ENCODE measurements at places on chromosomes 3 and 15.

- DNase-seq, result peak; percentile 58
Observed at GRCh38 chr15:31342781-31343626, 16.4 kb downstream of the KLF13 start.

- no peak for DNase-seq
Observed at GRCh38 chr15:29838352-29839010, 16.2 kb upstream of the TJP1 start.

DNA sequence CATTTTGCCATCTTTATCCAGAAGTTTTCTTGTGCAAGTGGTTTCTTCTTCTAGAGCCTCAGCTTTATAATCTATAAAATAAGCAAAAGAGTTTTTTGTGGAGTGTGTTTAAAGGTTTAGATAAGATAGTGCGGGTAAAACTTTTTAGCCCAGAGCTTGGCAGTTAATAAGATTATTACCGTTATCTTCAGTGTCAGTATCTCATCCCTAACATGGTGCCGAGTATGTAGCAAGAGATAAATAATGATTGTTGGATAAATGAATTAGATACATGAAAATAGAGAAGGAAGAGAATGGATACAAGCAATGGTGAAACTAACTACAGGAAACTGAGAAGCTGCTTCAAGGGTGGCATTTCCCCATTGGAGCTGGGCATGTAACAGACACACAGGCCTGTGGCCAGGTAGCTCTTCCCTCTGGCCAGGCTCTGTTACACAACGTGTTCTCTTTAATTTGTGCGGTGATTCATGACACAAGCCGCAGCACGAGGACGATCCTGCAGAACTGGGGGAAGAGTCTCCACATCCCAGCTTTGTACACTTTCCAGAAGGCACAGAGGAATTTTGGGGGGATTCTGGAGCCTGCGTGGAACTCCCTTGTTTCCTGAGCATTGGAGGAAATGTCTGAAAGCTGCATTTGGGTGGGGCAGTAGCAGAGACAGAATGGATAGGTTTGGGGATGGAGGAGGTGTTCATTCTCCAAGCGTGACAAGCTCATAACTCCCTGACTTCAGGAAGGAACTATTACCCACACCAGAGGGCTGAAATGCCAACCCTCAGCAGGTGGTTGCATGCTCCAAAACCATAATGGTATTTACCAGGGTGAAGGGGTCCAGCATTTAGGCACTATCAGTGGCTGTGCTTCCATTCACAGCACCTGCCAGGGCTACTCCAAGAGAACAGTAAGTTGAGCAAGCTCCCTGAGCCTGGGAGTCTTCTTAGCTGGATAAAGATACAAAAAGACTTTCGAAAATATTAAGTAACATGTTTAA is 14.2 kb upstream of the ST6GAL1 start:
- DNase-seq, result no peak

DNA sequence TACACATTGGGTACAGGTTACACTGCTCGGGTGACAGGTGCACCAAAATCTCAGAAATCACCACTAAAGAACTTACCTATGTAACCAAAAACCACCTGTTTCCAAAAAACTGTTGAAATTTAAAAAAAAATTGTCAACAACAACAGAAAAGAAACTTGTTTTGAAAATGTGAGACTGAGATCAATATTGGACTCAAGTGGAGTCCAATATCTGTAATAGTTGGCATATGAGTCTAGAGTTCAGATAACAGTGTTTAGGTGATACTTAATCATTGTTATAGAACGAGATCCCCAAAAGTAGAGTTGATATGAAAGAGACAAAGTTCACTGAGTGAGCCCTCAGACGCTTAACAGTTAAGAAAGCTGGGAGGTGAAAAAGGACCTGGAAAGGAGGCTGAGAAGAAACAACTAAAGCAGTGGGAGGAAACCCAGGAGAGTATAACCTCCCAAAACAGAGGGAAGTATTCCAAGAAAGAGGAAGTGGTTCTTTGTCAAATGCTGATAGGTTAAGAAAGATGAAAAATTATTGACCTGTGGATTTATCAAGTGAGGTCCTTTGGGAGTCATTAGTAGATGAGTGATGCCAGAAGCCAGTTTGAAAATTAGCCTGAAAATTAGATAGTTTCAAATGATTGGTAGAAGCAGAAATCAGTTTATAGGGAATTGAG is 388.6 kb upstream of the DPH6 start:
- DNase-seq, result no peak

- DNase-seq, result no peak
Observed at GRCh38 chr15:72502220-72502809, 28.2 kb downstream of the ARIH1 start.

DNA sequence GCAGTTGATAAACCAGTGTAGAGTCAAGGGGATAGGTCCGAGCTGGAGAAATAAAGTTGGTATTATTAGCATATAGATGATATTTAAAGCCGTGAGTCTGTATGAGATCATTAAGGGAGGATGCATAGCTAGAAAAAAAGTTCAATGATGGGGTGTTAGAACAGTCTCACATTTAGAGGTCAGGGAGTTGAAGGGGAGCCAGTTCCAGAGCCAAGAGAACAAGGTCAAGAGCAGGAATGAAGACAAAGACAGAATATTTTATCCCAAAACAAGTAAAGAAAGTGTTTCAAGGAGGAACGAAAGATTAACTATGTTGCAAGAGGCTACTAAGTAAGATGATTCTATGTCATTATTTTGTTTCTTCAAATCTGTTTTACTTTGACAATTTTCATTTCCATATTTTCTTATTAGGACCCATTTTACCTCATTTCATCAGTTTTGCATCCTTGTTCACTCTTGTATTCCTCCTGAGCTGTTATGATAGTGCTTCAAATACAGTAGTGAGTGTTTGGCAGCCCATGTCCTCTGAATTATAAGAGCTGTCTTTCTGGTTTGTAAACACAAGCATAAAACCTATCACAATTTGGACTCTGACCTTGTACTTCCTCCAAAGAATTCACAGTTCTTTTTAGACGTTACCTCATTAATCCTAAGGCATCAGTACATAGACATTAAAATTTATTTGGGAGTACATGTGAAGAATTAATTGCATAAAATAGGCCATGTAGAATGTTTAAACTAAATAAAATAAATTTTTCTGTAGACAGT is 695.7 kb upstream of the NECTIN3 start:
- no peak for DNase-seq

GRCh38 chr3:88589138-88589537 is 439.4 kb downstream of the C3orf38 start:
- no peak for DNase-seq

GRCh38 chr15:40149339-40149738 is 11.5 kb upstream of the BUB1B start:
- DNase-seq, result no peak

DNA sequence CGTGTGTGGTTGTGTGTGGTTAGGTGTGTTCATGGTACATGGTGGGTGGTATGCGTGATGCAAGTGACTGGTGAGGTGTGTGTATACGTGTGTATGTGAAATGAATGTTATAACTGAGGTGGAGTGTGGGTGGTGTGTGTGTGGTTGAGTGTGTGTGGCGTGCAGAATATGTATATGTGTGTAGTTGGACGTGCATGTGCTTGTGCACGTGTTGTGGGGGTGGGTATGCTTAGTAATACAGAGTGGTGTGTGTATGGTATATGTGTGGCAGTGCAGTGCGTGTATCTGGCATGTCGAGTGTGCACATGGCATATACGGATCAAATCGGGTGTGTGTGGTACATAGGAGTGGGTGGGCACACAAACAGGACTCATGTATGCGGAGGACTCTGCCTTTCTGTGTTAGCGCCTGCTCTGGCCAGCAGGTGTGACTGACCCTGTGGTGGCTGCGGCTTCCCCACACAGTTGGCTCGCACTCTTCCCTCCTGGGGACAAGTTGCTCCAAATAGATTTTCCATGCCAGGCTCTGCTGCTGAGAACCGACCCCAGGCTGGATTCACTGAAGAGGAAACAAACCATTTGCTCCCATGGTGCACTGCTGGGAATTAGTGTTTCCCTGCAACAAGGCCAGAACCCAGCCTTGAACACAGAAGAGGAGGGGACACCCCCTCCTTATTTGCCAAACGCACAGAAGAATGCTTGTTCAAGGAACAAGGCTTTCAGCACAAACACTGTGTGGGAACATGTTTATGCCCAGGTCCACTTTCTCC is 1.2 kb upstream of the C3orf70 start:
- DNase-seq, result peak; percentile 49

GRCh38 chr3:10004506-10004905 is 17.9 kb upstream of the EMC3 start:
- DNase-seq, result no peak

- no peak for DNase-seq
Observed at GRCh38 chr15:51688863-51689262, 7.6 kb downstream of the SCG3 start.

DNA sequence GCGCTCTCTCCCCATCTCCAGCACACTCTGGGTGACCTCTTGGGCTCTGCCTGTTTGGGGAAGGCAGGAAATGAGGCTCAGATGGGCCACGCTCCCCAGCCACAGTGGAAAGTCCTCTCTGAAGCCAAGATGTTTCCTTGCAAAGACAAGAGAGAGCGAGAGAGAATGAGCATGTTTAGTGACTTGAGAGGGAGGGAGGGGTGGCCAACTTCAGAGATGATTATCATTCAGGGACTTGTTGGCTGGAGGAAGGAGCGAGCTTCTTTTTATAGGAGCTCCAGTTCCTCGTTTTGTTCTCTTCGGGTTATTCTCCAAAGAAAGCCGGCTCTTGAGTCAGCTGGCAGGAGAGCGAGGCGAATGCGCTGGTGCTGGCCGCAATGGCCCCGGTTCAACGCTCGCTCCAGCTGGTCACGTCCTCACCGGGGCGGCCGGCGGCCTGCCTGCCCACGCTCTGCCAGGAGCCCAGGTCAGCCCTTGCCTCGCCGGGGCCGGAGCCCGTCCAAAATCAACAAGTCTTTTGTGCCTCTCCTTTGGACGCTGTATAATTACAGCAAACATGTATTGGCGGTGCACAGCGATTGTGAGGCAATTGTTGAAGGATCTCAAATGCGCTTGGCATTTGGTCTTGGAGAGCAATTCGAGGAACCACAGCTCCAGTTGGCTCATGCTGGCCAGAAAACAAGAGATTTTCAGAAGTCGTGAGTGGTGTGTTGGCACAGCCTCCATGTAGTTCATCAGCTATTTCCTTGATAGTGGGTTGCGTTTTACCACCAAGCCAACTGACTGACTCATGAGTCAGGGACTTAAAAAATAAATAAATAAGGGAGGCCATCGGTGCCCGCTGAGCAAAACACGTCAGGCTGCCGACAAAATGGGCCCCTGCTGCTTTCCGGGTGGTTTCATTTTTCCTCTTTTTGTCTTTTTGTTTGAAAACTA is 288.6 kb downstream of the UACA start:
- peak; percentile 39 for DNase-seq

DNA sequence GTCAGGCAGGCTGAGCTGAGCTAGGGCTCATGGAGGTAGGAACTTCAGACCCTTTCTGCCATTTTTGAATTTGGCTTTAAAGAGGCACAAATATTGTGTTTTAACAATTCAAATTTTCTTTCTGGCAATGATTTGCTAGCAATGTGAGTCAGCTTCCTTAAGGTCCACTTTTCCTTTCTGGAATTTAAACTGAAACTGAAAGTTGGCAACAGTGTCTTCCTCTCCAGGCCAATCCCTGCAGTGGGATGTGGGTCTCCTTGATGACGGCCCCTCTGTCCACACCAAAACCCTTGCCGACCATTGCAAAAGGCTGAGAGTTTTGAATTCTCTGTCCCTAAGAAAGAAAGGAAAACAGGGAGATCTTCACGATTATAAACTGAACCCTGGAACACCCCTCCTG is 27.1 kb downstream of the RPSA start:
- no peak for DNase-seq

DNA sequence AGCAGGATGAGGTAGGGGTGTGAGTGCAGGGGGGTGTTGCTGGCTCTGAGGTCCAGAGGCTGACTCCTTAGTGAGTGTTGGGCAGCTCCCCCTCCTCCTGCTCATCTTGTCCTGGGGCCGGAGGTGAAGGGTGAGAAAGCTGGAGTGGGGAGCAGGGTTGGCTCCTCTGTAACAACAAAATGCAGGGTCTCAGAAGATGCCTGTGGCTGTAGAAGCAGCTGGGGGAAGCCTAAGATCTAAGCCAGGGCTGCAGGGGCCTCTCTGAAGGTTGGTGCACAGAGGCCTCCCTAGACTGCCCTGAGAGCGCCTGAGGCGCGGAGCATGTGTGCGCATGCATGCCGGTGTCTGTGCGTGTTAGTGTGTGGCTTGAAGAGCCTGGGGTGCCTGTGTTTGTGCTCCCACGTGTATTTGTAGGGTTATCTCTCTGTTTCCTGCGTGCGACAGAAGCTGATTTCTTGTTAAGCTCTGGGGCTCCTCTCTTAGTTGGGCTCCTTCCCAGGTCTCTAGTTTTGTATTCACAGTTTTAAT is 5.3 kb upstream of the HDAC11 start:
- DNase-seq, result no peak

DNA sequence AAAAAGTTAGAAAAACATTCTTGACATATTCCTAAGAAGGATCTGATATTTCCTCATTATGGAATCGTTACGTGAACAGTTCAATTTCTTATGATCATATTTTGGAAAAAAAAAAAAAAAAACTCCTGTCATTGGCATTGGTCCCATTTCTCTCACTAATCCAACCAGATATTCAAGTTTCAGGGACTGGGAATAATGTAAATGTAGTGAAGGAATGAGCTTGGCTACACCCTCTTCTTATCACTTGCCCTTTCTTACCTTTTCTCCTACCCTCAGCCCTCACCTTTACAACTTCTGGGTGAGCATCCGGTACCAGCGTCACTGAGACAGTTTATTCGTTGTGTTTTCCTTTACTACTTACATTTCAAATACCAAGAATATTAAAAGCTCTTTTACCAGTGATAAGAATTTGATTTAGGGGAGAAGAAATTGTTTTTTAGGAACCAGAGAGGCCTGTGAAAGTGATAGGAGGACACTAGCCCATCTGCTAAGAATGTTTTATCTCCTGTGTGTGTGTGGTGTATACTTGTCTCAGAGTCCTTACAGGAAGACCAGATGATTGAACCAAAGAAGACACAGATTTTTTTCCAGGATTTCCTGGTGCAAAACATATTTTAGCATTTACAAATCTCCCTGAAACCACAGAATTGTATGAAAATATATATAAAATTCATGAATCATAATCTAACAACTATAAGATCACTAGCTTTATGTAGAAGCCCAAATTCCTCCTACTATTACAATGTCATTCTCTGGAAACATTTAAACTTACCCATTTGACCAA is 946.7 kb downstream of the ZPLD1 start:
- peak; percentile 8 for DNase-seq

- no peak for DNase-seq
Observed at GRCh38 chr3:43024181-43024885, 45.2 kb downstream of the GASK1A start.

GRCh38 chr3:50347187-50347813 is 1.8 kb upstream of the ZMYND10 start:
- peak; percentile 55 for DNase-seq

DNA sequence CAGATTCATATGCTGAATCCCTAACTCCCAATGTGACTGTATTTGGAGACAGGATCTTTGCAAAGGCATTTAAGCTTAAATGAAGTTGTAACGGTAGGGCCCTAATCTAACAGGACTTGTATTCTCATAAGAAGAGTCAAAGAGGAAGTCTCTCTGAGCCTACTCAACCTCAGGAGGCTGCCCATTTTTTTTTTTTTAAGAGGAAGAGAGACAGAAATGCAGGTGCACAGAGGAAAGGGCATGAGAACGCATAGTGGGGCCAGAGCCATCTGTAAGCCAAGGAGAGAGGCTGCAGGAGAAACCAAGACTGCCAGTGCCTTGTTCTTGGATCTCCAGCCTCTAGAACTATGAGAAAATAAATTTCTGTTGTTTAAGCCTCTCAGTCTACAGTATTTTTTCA is 28.4 kb downstream of the ZNF860 start:
- DNase-seq, result no peak

- DNase-seq, result no peak
Observed at GRCh38 chr15:99385865-99386264, 134.6 kb downstream of the LRRC28 start.

Measured in iPS-NIHi11 (cell line).